BE2C (cell line): ENCODE measurements at places on chromosomes 2 and 18.

- no peak for DNase-seq
Measured at GRCh38 chr2:53173091-53173490, 594.5 kb upstream of the CHAC2 start.

- no peak for DNase-seq
Measured at GRCh38 chr2:85792783-85793441, 39.1 kb downstream of the ATOH8 start.

- no peak for DNase-seq
Measured at GRCh38 chr18:39415471-39415870, 1849.9 kb upstream of the CELF4 start.

DNA sequence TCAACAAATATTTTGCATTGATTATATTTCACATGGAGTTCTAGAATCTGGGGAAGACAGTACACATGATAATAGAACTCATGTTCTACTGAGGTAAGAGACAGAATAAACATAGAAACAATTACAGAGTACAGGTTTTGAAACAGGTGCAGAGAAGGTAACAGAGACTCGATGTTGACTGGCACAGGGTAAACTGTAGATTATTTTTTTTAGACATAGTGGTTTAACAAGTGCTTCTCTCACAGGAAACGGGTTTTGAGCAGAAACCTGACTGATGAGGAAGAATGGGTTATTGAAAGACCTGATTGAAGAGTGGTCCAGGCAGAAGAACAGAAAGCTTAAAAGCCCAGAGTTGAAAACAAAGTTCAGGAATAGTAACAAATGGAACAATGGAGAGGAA, 1002.5 kb upstream of the FAM98A start:
- no peak for DNase-seq

DNA sequence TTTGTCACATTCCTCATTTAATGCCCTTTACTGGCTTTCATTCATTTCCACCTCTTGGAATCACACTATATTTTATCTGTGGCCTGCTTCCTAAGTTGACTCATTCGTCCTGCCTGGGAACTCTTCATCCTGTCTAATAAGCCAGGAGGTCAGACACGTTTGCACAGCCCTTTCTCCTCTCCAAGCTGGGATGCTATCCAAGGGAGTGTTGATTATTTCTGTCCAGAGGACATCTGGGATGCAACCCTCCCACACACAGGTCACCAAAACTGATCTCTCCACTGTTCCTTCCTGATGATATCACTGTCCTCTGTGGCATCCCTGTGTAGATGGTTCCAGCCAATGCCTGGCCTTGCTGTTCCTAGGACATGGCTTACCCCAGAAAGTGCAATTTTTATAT, 79.8 kb upstream of the NOSTRIN start:
- DNase-seq: no peak

- DNase-seq: no peak
Measured at GRCh38 chr2:10402062-10402585, 46.0 kb downstream of the ODC1 start.

DNA sequence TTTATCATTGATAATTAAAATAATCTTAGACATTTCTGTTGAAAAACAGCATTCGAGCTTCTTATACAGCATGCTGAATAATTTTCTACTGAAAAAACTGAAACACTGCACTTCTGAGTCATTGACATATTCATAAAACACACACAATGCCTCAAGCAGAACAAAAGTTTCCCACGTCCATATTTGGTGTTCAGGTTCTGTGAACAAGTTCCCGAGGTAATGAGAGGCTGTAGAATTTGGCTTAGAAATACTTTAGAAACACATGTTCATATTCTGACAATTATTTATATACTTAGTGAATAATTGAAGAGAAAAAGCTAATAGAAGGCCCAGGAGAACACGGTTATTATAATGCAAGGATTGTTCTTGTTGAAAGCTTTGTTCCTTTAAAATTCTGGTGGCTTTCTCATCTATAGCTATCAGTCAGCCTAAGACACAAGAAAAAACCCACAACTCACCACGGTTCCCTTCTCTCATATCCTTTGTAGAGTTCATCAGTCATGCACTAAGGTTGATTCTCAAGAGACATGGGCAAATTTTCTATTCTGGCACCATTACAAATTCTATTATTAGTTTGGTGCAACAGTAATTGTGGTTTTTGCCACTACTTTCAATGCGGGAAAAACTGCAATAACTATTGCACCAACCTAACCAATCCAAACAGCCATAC, 194.4 kb downstream of the TMX3 start:
- DNase-seq: no peak

- no peak for DNase-seq
Measured at GRCh38 chr2:47645246-47645645, 137.7 kb upstream of the MSH6 start.

GRCh38 chr2:207320381-207321159, 154.8 kb upstream of the KLF7 start:
- no peak for DNase-seq

DNA sequence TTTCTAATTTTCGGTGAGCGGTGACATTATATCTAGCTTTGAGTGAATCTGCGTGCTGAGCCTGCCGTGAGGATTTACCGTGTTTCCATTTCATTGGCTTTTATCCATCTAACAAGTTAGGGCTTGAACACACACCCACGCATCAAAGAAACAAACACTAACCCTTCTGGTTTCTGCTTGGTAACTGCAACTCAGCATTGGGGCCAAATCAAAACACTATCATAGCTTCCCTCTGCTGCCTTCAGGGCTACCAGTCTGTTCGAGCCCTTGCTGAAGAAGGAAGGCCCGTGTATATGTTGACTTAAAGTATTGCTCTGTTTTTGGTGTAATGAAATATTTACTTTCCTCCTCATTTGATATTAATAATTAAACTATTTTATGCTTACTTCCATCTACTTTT, 227.2 kb downstream of the PHLPP1 start:
- no peak for DNase-seq

DNA sequence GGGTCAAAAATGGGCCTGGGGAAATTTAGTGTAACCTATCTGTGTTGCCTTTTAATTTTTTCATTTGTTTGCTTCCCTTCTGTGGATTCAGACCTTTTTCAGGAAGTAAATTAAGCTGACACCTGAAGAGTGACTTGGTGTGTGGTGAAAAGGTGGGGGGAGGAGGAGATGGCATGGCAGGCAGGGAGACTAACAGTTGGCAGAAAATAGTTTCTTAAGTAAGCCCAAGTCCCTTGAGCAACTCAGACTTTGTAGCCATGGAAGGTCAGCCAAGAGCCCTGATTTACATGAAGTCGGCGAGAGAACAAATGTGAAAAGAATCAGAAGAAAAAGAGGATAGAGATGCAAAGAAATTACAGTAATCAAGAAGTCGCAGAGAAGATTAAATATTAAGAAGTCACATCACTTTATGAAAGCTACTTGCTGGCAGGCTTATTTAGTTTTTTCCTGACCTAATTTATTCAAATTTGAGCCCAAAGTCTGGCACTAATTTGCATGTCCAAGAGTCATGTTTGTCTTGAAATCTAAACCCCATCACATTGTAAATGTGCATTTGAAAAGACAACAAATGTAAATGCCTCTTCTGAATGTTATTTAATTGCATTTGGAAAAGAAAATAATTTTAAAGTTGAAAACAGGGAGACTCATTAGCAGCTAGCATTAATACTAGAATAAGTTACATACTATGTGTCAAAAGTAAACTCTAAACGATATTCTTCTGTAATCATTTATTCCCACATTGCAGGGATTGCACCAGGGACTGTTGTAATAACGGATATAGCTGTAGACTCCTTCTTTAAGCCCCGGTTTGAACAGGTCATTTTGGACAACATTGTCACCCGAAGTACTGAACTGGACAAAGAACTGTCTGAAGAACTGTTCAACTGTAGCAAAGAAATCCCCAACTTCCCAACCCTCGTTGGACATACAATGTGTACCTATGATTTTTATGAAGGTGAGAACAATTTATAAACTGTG, 19.3 kb downstream of the UPP2 start:
- no peak for DNase-seq

- no peak for DNase-seq
Measured at GRCh38 chr2:98713332-98714015, 17.5 kb downstream of the MGAT4A start.

DNA sequence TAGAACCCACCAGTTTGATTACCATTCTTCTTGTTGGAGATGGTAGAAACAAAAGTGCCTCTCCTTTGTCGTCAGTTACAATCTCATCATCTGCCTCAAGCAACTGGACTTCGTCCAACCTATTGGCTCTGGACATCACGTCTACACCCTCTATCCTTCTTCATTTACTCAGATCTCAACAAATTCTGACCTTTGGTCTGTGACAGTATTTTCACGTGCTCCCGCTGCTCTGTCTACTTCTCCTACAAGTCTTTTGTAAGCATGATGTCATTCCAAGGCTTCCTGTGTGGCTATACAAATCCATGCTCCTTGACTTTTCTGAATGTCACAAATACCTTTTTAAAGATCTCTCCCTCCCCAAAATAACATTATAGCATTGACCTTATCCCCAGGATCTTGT, 43.0 kb upstream of the PID1 start:
- DNase-seq: no peak

DNA sequence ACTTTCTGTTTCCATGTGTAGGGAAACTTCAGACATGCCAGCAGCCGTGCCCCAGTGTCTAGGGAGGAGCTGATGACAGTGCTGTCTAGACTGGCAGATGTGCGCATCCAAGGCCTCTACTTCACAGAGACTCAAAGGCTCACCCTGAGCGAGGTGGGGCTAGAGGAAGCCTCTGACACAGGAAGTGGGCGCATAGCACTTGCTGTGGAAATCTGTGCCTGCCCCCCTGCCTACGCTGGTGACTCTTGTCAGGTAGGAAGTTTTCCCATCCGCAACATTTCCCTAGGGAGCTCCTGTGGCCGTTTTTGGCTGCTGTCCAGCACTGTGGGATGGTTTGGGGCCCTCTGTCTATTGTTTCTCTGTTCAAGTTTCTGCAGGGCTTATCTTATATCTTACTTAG, 143.1 kb upstream of the TTC39C start:
- DNase-seq: peak; percentile 59

DNA sequence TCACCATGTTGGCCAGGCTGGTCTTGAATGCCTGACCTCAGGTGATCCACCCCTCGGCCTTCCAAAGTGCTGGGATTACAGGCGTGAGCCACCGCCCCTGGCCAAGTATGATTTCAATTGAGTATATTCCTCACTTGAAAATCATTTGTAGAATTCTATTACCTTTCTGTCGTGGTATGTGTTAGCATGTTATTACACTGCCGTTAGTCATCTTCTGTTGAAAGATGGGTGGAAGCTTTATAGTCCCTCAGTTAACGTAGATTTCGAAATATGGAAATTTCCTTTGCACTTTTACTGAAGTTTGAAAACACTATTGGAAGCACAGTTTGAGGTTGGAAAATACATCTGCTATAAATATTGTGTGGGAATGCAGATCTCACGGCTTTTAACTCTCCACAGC, 14.7 kb downstream of the NIFK start:
- no peak for DNase-seq

DNA sequence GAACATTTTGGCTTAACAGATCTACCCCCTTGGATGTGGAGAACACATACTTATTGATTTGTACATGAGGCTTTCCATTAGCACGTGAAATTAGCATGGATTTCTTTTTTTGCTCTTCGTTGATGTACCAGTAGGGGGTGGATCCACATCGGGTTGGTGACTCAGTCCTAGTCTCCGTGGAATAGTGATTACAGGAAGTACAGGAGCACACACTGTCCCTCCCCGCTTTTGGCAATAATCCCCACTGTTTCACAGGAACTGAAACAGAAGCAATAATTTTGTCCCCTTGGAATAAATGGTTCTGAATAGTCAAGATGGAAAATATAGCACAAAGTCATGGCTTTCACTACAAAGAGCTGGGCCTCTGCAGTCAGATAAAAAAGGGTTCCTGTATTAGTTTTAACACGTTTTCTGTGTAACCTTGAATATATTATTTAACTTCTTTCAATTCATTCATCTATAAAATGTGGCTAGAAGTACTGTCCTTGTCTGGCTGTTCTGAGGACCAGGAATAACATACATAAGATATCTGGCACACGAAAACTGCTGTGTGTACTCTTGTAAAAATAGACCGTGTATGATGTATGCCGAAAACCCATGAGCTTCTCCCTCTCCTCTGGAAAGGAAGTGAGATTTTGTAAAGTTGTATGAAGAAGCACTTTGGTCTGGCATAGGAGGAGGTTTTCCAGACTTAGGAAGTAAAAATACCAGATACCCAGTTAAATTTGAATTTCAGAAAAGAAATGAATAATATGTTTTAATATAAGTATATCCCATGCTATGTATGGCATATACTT, 229.2 kb downstream of the GALR1 start:
- no peak for DNase-seq

GRCh38 chr2:26792720-26793119, 6.9 kb downstream of the CENPA start:
- DNase-seq: no peak
